Stomach (tissue), 19 donors: ENCODE measurements at places on chromosomes 11 and 22. TPM values are rescaled to one million over a fixed set of nuclear protein-coding genes. Genes with fewer than 3 reads are reported as not detected.
A peak's percentile ranks its signal among the peaks of the same experiment; 100 is the strongest.

DNA sequence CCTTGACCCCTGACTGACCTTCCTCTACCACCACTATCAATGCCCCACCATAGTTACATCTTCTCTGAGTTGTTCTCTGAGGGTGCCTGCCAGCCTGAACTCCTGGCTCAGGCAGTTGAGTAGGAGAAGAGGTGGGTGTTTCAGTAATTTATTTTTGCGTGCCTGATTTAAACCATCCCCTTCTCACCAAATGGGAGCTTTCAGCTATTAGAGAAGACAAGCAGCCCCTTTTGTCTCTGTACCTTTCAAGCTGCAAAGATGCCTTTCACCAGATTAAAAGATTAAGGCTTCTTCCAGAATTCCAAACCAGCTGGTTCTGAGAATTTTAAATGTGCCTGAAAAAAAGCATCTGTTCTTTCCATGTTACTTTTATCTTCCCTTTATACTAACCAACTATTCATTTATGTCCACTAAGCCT, 223.8 kb downstream of the FAM76B start:
- DNase-seq: no peak

DNA sequence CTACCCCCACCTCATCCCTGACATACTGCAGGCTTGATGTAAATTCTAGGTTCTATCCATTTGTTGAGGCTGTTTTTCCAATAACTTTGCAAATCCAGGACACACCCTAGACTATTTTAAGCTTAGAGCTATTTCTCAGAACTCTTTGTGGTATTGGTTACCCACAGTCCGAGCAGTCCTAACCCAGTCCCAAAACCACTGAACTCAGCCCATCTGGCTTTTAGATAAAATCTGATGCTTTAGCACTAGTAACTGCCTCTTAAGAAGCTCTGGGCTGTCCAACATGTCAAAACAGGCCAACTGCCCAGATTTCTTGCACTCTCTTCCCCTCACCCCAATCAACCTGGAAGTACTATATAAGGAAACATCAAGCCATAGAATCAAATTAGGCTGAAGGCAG, 344.4 kb upstream of the CADM1 start:
- no peak for DNase-seq

DNA sequence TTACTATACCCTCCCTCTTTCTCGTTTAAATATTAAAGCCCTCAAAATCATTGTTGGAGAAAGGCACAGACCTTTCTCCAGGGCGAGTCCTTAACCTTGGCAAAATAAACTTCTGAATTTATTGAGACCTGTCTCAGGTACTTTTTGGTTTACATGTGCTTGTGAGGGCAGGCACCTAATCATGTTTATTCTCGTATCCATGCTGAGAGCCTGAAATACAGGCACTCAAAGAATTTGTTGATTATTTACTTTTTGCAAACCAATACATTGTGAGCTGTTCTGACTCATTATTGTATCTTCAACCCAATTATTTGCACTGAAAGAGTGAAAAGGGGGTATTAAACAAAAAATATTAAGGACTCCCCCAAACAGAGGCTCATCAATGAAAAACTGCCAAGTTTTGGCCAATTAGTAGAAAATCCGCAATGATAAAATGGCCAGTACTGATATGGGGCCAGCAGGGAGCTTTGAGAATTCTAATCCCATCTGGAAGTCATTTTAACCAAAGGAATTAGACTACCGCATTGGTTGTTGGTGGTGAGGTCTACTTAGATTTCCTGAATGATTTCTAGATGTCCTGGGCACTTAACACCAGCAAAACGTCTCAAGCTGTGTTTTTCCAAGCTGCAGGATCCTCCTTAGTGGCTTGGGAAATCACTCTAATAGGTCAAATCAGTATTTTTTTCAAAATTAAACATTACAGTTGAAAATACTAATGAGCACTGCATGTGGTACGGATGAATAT, 157.3 kb downstream of the SWAP70 start:
- no peak for DNase-seq

DNA sequence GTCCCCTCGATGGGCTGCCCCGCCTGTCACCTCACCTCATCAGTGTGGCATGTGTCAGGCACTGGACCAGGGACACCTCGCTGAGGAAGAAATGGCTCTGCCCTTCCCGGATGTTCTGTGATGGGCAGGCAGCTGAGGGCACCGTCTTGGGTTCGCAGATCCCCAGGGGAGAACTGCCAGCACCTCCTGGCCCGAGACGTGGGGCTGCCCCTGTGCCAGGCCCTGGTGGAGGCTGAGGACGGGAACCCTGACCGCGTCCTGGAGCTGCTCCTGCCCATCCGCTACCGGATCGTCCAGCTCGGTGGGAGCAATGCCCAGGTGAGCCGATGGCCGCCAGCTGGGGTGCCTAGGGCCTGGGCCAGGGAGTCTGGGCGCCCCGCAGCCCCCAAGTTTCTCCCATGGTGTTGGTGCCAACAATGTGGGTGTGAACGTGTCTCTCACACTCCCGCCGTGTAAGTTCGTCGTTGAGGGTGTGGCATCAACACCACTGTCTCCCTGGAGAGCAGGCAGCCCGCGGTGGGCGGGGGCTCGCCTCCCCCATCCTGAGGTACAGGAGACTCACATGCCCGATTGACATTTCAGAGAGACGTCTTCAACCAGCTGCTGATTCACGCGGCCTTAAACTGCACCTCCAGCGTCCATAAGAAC, 7.3 kb upstream of the GTSE1 start:
- DNase-seq: no peak

- DNase-seq: no peak
Observed at GRCh38 chr11:8233691-8234424, 29.8 kb downstream of the LMO1 start.

Gene MRGPRX3
- total RNA-seq: not detected

DNA sequence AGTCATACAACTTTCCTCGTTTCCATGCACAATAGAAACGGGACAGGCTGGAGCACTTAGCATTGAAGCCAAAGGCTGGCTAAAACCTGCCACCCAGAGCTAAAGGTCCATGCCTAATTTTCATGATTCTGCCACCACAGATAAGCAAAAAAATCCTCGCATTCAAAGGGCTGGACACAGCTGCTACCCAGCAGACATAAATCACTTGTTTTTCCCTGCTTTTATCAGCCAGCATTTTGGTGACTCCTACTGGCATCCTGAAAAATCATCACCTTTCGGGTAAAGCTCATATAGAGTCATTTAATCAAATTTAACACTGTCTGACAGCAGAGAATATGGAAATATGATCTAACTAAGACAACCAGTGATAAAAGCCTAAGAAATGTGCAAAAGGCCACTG, 37.9 kb downstream of the ALG9 start:
- DNase-seq: peak; percentile 12

Gene SLC22A25
- not detected for total RNA-seq

Gene APOL4
- total RNA-seq: 13.2 TPM

DNA sequence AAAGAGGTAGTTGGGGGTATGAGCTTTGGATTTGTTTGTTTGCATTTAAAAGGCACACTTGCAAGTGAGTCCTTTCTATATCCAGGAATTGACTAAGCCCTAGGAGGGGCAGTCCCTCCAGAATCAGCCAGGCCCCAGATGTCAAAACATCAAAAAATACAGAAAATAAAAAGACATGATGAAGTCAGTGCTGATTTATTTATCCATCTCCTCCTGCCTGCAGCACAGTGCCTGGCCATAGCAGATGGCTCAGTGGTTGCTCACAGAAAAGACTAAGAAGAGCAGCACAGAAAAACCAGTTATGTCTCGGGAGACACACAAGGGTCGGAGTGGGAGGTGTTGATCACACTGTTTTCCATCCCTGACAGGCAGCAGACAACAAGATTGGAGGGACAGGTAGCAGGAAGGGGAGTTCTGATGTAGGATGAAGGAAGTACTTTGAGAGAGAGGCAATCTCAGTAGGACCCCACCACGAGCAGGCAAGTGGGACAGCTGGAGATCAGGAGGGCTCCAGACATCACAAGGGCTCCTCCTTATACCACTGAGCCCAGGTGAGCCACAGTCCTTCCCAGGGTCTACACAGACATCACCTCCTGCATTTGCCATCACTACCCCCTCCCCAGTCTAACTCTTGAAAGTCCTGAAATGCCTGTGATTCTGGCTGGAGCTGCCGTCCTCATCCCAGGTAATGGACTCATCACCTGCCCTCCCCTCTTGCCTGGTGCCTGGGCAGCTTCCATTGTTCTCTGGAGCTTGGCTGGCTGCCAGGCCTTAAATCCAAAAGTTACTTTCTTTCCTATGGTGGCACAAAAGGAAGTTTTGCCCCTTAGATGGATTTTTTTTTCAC, 32.3 kb downstream of the TMPRSS5 start:
- DNase-seq: no peak

- DNase-seq: no peak
Observed at GRCh38 chr11:69524991-69525411, 43.5 kb downstream of the LINC01488 start.

DNA sequence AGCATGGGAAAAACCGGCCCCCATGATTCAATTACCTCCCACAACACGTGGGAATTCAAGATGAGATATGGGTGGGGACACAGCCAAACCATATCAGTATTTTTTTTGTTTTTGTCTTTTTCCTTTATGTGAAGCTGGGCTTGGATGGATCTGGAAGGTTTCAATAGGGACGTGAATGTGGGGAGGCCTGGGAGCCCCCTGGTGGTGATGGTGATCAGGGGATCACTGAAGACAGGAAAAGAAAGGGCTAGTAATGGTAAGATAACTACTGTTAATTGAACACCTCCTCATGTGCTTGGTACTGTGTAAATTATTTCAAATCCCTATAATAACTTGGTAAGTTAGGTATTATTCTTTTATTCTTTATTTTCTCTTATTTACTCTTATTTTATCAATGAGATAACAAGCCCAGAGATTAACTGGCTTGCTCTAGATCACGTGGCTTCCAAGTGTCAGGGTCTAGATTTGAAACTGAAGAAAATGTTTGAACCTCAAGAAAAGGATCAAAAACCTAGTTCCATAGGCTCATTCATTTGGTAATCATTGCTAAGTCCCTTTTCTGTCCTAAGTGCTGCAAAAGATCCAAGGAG, 364.2 kb downstream of the TENM4 start:
- peak; percentile 50 for DNase-seq

- DNase-seq: no peak
Observed at GRCh38 chr11:64391839-64392238, 32.9 kb downstream of the RPS6KA4 start.

Gene SMC1B
- not detected for total RNA-seq

DNA sequence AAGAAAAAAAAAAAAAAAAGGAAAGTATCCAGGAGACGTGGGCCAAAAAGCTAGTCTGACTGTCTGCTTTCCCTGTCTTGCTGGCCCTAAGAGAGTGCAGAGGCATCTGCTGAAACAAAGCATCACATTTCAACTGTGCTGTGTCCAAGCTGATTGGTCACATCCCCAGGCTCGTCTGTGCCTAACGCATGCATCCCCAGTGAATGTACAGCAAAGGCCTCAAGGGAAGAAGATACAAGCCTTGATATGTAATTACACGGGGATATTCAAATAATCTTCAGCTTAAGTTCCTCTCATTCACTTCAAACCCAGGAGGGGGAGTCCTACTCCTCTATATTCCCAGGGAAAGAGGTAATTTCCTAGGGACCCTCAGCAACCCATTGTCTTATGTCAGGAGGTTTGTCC, 5.4 kb upstream of the SORL1 start:
- peak; percentile 47 for DNase-seq

Gene APOBEC3B
- total RNA-seq: not detected

- DNase-seq: no peak
Observed at GRCh38 chr11:111230122-111230465, 15.4 kb upstream of the POU2AF2 start.

- DNase-seq: no peak
Observed at GRCh38 chr11:95327273-95327948, 96.4 kb upstream of the SESN3 start.

DNA sequence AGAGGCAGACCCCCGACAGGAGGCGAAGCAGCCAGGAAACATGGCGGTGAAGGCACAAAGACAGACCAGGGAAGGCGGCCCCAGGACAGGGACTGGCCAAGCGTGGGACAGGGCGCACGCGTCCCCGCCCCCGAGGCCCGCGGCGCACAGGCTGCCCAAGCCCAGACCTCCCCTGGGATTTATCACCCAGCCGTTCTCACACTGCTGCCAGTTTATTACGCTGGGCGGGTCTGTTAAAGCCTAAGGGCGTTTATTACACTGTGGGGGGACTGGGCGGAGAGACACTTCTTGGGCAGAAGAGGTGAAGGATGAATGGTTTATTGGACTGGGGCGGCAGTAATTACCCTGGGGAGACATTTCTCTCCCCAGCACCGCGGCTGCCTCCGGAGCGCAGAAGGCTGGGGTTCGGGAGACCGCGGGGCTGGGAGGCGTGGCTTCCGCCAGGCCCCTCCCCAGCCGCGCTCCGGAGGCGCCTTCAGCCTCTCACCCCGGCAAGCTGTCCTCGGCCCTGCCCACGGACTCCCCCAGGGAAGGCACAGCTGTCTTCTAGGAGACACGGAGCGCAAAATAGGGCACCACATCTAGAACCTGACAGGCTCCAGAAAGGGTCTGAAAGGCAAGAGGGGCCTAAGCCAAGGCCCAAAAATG, 47.1 kb downstream of the SLC22A12 start:
- DNase-seq: no peak

DNA sequence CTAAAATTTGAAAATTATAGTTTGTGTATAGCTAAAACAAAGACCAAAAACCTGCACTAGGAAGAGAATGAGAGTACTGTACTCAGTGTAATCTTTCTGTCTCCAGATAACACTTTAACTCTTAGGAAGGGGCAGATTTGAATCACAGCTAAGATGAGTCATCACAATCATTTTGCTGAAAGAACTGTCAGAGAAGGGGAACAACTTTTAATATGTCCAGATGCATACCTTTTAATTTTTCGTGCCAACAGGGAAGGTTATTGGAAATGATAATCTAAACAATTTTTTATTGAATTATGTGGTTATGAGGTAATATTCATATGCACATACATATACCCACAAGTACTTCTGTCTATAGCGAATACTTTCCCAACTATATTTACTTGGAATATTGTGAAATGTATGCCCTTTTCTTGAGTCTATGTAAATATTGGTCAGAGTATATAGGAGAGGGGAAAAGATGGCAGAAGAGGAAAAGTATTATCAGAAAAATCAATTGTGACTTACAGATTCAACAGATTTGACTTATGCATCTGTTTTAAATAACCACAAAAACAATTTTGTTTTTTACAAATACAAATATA, 51.1 kb upstream of the MUC15 start:
- no peak for DNase-seq

DNA sequence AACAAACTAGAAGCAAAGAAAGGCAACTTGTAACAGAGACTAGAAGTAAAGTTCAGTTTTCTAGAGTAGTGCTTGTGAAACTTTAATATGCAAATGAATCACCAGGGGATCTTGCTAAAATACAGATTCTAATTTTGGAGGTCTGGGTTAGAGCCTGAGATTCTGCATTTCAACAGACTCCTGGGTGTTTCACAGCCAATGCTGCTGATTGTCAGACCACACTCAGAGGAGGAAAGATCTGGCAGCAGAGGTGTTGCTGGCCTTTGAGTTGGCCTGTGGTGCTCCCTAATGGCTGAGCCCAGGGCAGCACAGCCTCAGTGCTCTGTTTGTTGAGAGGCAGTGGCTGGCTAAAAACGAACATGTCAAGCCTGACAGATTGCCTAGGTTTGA, 5.4 kb downstream of the CRY2 start:
- DNase-seq: no peak

DNA sequence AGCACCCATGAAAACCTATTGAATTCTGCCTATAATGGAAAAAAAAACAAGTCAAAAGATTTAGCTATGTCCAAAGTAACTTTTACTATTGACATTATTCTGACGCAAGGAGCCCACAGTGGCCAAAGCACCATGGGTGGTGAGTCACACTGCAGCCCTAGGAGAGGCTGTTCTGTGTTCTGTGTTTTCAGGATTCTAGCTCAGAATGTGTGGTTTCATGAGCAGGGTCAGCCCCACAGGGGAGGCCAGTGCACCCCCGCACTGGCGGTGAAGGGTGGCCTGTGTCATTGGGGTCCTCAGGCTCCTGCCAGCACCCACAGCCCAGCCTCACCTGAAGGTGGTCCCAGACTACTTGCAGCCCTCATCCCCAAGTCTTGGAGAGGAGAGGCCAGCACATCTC, 112.2 kb downstream of the BRD1 start:
- no peak for DNase-seq

Gene SEZ6L
- total RNA-seq: not detected
